Forelimb muscle (tissue), 1 donor: ENCODE measurements at places on chromosomes 7 and 10. TPM values are rescaled to one million over a fixed set of nuclear protein-coding genes. Genes with fewer than 3 reads are reported as not detected.

MAGI2 gene
- polyA plus RNA-seq, result 3.7 TPM

TBXAS1 gene
- polyA plus RNA-seq, result 2.8 TPM

DGKI gene
- polyA plus RNA-seq, result 0.68 TPM

UCMA gene
- 0.95 TPM for polyA plus RNA-seq
